Upper lobe of right lung (tissue), 1 donor: ENCODE measurements at places on chromosomes 7 and 10. TPM values are rescaled to one million over a fixed set of nuclear protein-coding genes. Genes with fewer than 3 reads are reported as not detected.
A peak's percentile ranks its signal among the peaks of the same experiment; 100 is the strongest.

SMURF1 gene
- total RNA-seq: 35.0 TPM

DNA sequence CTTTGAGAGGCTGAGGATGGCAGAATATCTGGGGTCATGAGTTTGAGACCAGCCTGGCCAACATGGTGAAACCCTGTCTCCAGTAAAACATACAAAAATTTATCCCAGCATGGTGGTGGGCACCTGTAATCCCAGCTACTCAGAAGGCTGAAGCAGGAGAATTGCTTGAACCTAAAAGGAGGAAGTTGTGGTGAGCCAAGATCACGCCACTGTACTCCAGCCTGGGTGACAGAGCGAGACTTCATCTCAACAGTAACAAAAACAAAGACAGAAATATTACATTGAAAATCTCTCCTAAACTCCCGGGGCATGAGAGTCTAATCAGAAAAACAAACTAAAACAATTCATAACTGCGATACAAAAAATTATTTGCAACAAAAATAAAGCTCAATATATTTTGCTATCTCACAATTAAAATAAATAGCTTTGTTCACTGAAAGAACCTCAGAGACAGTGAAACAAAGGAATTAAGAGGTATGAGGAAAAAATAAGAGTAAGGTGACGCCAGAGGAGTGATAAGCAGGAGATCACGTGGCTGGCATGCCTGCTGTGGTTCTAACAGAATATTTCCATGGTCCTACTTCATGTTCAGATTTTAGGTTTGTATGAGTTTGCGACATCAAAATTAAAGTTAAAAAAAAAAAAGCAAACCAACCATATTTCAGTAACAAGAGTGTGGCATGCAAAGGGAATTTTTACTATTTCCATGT is 527.7 kb upstream of the POM121L12 start:
- H3K27ac ChIP-seq: no peak overlapping the region
- no peaks in the 10 kb centered on the region for H3K4me1 ChIP-seq
- no peak overlapping the region for H3K4me3 ChIP-seq
- DNase-seq: no peak
- no peaks in the 10 kb centered on the region for H3K27me3 ChIP-seq

GRCh38 chr7:128941323-128941890 is 3.7 kb downstream of the IRF5 start:
- H3K27me3 ChIP-seq: peaks cover 15% of the 10 kb centered on the region
- H3K27ac ChIP-seq: peak overlapping the region; percentile 60
- no peaks in the 10 kb centered on the region for H3K4me1 ChIP-seq

DNA sequence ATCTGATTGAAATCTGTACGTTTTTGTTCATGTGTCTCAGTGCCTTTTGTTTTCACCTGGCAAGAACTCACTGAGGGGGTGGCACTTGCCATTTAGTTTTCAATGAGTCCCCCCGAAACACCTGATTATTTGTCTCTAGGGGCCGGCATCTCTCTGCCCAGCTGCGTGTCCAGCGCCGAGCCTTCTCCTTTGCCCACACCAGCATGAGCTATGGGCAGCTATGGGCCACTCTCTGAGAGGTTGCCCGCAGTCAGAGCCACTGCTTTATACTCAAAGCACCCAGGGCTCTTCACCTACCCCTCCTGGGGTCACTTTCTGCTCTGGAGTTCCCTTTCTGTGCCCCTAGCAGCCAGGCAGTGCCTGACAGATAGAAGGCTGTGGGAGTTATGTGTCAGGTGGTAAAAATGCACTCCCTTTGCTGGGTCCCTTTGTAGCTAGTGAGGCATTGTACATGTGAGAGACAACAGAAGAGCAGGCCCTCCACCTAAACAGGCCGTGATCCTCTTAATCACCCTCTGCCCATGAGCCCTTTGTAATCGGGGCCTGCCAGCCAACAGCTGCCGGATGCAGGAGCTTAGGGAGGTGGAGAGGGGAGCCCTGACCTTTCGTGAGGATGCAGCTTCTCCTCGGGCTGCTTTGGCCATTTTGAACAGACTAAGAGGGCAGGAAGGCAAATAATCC is 133.1 kb upstream of the NPS start:
- no peaks in the 10 kb centered on the region for H3K27me3 ChIP-seq
- H3K36me3 ChIP-seq: peaks cover 16% of the 10 kb centered on the region
- DNase-seq: no peak
- H3K27ac ChIP-seq: no peak overlapping the region
- H3K4me3 ChIP-seq: no peak overlapping the region

GTF2IRD2 gene
- 22.2 TPM for total RNA-seq

ABCB1 gene
- 7.5 TPM for total RNA-seq

DNA sequence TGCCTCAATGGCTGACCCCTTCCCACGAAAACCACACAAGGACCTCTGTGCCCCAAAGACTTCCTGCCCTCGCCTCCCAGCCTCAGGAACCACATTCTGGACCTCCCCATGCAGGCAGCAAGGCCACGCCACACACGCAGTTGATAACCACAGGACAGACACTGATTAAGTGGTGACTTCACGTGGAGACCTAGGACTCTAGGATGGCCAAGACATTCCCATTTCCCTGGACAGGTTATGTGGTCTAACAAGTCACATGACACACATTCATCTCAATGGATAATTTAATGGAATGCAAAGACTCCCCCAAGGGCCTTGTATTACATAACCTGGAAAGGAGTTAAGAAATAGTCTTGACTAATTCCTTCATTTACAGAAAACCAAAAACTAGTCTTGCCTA is 110.2 kb downstream of the LARP4B start:
- DNase-seq: no peak
- no peak overlapping the region for H3K27ac ChIP-seq
- H3K27me3 ChIP-seq: no peaks in the 10 kb centered on the region
- H3K4me1 ChIP-seq: peaks cover 16% of the 10 kb centered on the region
- no peak overlapping the region for H3K4me3 ChIP-seq

- no peaks in the 10 kb centered on the region for H3K4me1 ChIP-seq
- H3K36me3 ChIP-seq: no peaks in the 10 kb centered on the region
- no peak for DNase-seq
- no peak overlapping the region for H3K27ac ChIP-seq
- H3K27me3 ChIP-seq: peaks cover 6% of the 10 kb centered on the region
Observed at GRCh38 chr10:42887734-42888503, 105.3 kb downstream of the BMS1 start.

DNA sequence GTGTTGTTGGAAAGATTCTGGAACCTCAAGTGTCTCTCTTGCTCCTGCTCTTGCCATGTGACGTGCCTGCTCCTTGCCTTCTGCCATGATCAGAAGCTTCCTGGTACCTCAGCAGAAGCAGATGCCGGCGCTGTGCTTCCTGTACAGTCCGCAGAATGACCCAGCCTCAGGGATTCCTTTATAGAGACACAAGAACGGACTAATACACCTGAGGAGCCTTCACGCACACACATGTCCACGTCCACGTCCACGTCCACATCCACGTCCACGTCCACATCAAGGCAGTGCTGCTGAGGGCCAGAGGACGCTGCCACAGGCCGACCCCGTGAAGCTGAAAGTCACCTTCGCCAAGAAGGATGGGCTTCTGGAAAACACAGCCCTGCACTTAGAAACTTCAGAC is 190.1 kb downstream of the MAD1L1 start:
- H3K36me3 ChIP-seq: no peaks in the 10 kb centered on the region
- H3K27ac ChIP-seq: no peak overlapping the region
- no peak overlapping the region for H3K4me3 ChIP-seq
- H3K4me1 ChIP-seq: peaks cover under 1% of the 10 kb centered on the region
- H3K27me3 ChIP-seq: no peaks in the 10 kb centered on the region

SNCG gene
- total RNA-seq: 17.2 TPM

NODAL gene
- total RNA-seq: not detected

- H3K4me1 ChIP-seq: peaks cover 7% of the 10 kb centered on the region
- no peaks in the 10 kb centered on the region for H3K36me3 ChIP-seq
- peak overlapping the region; percentile 83 for H3K4me3 ChIP-seq
- H3K27me3 ChIP-seq: no peaks in the 10 kb centered on the region
Observed at GRCh38 chr10:11824825-11825224, 1.7 kb downstream of the PROSER2 start.

DNA sequence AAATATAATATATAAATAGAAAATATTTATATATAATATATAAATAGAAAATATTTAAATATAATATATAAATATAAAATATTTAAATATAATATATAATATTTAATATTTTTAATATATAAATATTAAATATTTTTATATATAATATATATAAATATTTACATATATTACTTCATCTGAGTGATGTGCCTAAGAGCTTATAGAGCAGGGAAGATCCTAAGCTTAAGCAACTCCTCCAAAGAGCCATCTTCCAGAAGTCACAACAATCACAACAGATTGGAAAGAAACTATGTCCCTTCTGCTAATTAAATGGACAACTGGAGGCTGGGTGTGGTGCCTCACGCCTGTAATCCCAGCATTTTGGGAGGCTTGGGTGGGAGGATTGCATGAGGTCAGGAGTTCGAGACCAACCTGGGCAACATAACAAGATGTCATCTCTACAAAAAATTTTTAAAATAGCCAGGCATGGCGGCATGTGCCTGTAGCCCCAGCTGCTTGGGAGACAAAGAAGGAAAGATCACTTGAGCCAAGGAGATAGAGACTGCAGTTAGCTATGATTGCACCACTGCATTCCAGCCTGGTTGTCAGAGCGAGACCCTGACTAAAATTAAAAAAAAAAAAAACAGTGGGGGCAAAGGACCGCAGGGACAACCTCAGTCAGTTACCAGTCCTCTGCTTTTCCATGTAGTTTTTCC is 198.7 kb downstream of the SKIDA1 start:
- H3K36me3 ChIP-seq: no peaks in the 10 kb centered on the region
- no peak for DNase-seq
- H3K4me3 ChIP-seq: no peak overlapping the region
- peaks cover 11% of the 10 kb centered on the region for H3K4me1 ChIP-seq

- DNase-seq: peak; percentile 27
- H3K27me3 ChIP-seq: no peaks in the 10 kb centered on the region
- no peaks in the 10 kb centered on the region for H3K4me1 ChIP-seq
Observed at GRCh38 chr7:98641646-98642500, 24.8 kb downstream of the NPTX2 start.

AZGP1 gene
- 87.7 TPM for total RNA-seq

DNA sequence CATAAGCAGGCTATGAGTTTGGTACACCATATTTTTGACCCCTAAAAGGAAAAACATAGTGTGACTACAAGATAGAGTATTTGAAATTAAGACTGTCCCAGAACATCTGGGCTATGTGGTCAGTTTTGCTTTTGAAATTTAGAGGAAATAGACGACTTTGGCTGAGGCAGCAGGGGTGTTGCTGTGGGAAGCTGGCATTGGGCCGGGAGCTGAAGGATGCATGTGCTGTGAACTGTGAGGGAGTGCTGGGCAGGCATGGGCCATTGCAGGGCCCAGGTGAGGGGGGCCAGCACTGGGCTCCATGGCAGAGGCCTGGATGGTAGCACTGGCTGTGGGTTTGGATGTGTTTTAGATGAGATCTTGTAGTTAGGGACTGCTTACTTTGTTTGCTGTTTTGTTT is 168.3 kb downstream of the BMPER start:
- H3K36me3 ChIP-seq: no peaks in the 10 kb centered on the region
- H3K4me3 ChIP-seq: no peak overlapping the region

GRCh38 chr10:53325066-53325465 is 552.5 kb upstream of the MBL2 start:
- no peak overlapping the region for H3K4me3 ChIP-seq
- H3K4me1 ChIP-seq: no peaks in the 10 kb centered on the region
- H3K27ac ChIP-seq: no peak overlapping the region
- H3K36me3 ChIP-seq: no peaks in the 10 kb centered on the region
- H3K27me3 ChIP-seq: no peaks in the 10 kb centered on the region
